ENCODE measurements at places on chromosomes 1 and 21.

GRCh38 chr1:64060611-64061302 lies 142.7 kb upstream of the UBE2U start:
- DNase-seq: no peak

GRCh38 chr1:8524627-8525157 lies 206.8 kb downstream of the SLC45A1 start:
- DNase-seq: no peak

- DNase-seq: peak; percentile 36
Observed at GRCh38 chr1:40303051-40303771, 13.9 kb downstream of the COL9A2 start.

DNA sequence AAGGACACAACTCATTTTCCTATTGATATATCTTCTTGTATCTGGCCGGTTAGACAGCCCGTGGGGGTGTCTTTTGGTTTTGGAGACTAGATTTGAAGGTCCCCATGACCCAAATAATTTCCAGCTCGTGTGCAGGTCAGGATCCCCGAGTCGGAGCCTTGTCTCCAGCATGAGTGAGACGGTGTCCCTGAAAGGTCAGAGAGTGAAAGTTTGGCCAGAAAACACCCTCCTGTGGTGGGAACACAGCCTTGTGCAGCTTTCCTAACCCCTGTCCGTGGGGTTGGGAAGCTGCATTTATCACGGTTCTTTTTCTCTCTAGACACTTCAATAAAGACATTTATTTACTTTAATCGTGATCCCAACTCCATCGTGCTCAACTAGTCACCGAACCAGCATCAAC lies 17.6 kb downstream of the COQ8A start:
- DNase-seq: no peak

- DNase-seq: no peak
Observed at GRCh38 chr1:243933495-243933894, 83.5 kb upstream of the AKT3 start.

DNA sequence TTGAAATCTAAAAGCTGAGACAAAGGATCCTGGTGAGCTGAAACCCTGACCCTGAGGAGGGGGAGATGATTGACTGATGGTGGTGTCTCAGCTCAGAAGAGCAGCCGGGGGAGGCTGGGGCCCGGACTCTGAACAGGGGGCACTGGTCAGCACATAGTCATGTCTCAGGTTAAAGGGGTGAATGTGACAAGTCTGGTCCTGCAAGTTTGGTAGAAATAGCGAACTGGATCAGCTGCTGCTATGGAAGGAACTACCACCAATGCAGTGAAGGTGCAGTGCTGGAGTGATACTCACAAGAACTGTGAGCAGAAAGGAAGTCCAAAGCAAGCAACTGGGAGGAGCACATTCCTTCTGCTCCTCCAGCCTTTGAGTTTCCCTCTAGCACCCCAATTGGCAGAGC lies 98.8 kb upstream of the SSX2IP start:
- no peak for DNase-seq

GRCh38 chr1:29357452-29357851 lies 121.1 kb downstream of the PTPRU start:
- DNase-seq: no peak

GRCh38 chr1:106536741-106537140 lies 519.7 kb upstream of the PRMT6 start:
- no peak for DNase-seq

- DNase-seq: no peak
Observed at GRCh38 chr1:68173283-68173935, 58.9 kb downstream of the WLS start.

GRCh38 chr21:14559102-14559501 lies 13.0 kb upstream of the SAMSN1 start:
- no peak for DNase-seq

DNA sequence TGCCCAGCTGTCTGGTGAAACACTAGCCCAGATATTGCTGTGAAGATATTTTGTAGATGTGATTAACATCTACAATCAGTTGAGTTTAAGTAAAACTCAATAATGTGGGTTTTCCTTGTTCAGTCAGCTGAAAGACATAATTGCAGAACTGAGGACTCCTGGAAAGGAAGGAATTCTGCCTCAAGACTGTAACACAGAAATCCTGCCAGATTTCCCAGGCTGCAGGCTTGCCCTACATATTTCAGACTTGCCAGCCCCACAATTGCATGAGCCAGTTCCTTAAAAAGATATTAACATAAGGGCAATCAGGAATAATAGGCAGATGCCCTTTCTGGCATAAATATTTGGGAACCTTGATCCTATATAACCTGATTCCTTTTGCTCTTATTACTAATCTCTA lies 14.2 kb upstream of the NIBAN1 start:
- DNase-seq: no peak

- DNase-seq: no peak
Observed at GRCh38 chr1:44019466-44019948, 11.8 kb downstream of the SLC6A9 start.

DNA sequence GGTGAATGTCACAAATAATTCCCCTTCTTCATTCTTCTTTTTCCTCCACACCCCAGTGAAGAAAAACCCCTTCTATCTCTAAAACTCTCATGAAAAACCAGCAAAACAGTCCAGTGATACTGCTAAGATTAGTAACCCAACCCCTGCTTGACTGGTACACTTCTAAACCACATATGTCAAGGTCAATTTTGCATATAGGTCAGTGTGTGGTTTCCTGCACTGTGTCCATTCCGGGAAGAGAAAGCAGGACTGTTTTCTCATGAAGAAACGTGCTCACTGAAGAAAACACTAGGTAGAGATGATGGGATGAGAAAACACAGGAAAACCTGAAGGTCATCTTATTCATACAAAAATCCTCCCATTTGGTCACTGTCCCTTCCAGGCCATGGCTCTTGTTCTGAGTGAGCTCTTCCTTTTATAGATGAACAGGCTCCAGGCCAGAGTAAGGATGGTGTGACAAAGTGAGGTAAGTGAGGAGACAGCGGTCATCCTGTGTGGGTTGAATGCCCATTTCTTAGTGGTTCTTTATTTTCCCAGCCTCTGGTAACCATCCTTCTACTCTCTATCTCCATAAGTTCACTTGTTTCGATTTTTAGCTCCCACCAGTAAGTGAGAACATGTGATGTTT lies 122.7 kb downstream of the FASLG start:
- no peak for DNase-seq

DNA sequence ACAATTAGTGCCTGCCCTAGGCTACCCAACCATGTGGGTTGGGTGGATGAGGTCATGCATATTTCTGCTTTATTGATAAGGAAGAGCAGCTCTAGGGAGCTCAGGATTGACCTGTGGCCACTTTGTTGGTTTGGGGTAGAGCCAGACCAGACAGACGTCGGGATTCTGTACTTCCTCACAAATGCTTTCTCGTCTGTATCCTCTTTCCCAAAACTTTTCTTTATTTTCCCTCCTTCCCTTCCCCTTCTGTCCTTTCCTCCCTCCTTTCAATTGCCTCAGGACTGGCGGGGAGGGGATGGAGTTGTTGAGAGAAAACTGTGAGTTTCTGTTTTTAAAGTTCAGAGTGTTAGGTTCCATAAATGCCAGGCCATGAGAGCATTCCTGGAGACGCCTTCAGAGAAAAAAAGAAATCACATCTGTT lies 68.0 kb downstream of the UCK2 start:
- DNase-seq: no peak

- no peak for DNase-seq
Observed at GRCh38 chr1:182611787-182612186, 7.6 kb upstream of the RGS16 start.

DNA sequence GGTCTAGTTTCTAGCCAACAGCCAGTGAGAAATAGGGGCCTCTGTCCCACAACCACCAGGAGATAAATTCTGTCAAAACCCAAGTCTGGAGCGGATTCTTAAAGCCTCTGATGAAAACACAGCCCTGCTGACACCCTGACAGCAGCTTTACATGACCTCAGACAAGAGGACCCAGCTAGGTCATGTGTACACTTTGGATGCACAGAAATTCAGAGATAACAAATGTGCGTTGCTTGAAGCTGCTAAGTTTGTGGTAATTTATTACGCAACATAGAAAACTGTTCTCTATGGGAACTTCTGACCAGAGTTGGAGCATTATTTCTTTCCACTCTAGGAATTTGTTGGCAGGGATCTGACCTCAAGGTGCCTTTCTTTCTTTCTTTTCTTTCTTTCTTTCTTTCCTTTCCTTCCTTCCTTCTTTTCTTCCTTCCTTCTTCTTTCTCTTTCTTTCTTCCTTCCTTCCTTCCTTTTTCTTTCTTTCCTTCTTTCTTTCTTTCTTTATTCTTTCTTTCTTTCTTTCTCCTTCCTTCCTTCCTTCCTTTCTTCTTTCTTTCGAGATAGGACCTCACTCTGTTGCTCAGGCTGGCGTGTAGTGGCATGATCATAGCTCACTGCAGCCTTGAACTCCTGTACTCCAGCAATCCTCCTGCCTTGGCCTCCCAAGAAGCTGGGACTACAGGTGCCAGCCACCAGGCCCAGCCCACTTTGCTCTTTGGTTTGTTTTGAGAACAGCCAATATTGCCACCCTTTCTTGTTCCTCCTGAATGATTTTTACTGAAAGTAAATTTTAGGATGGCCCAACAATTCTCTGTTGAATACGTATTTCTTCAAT lies 14.9 kb upstream of the HMGCS2 start:
- no peak for DNase-seq

- no peak for DNase-seq
Observed at GRCh38 chr1:37480125-37480466, 5.7 kb downstream of the ZC3H12A start.

DNA sequence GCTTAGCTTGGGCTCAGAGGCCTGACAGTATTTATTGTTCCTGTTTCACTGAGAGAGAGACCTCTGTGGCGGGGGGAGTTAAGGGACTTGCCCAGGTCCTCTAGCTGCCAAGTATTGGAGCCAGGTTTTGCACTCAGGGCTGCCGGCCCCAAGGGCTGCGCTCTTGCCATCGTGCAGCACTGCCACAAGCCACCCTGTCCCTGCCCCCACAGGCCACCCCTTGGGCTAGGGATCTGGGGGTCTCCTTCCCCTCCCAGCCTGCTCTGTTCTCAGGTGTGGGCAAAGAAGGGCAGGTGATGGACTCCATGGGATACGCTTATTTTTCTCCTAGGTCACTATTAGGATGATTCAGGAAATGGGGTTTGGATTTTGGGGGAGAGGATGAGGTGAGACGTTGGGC lies 8.7 kb downstream of the KIAA1614 start:
- no peak for DNase-seq
